ENCODE measurements at places on chromosomes 2 and 18. TPM values are rescaled to one million over a fixed set of nuclear protein-coding genes. Genes with fewer than 3 reads are reported as not detected.

GRCh38 chr2:20595439-20596192, 55.3 kb downstream of the HS1BP3 start:
- no peaks in the 10 kb centered on the region for H3K36me3 ChIP-seq
- H3K4me3 ChIP-seq, result no peak overlapping the region
- H3K27ac ChIP-seq, result peak overlapping the region; percentile 43

DNA sequence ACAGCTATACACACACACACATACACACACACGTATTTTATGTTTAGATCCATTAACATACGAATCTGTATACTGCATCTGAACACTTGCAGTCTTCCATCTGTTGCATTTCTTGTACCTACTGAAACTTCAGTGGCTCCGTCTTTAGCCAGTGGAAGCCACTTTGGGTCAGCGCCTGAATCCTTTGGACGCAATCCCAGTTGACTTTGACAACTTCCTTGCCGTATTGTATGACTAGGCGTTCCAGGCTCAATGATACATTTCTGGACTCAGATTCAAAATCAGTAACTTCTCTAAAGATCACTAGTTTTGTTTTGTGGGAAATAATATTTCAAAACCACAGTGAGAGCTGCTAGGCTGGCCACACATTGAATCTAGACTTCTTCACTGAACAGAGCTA, 101.5 kb upstream of the GPC1 start:
- H3K4me1 ChIP-seq, result no peaks in the 10 kb centered on the region
- no peak overlapping the region for H3K27ac ChIP-seq
- H3K27me3 ChIP-seq, result no peaks in the 10 kb centered on the region
- H3K4me3 ChIP-seq, result no peak overlapping the region

GRCh38 chr18:28357766-28358401, 181.0 kb upstream of the CDH2 start:
- H3K27ac ChIP-seq, result no peak overlapping the region
- H3K36me3 ChIP-seq, result no peaks in the 10 kb centered on the region

The CCDC85A gene
- total RNA-seq, result not detected

The STAM2 gene
- total RNA-seq, result 19.8 TPM

All from CD8-positive, alpha-beta memory T cell (primary cell).